ENCODE measurements at places on chromosomes 1 and 21.

DNA sequence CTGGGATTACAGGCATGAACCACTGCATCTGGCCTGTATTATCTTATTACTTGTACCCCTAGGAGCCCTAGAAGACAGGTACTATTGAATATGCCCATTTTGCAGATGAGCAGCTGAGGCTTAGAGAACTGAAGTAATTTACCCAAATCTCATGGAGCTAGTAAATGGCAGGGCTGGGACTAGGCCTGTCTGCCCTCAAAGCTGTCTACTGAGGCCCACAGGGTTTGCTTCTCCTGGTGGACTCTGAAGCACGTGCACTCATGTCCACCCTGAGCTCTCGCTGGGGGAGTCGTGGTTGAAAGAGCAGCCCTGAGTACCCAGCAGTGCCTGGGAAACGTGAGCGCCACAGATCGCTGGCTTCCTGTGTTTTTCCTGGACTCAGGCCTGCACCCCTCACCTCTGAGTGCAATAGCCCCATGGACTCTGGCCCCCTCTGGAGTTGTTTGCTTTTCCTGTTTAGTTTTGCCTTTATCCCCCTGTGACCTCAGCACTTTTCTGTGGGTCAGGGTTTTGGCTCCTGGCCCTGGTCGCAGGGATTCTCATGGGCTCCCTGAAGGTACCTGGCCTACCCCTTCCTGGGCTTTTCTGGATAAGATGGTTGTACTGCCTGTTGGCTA lies 52.4 kb downstream of the ARHGEF10L start:
- no peak for DNase-seq

DNA sequence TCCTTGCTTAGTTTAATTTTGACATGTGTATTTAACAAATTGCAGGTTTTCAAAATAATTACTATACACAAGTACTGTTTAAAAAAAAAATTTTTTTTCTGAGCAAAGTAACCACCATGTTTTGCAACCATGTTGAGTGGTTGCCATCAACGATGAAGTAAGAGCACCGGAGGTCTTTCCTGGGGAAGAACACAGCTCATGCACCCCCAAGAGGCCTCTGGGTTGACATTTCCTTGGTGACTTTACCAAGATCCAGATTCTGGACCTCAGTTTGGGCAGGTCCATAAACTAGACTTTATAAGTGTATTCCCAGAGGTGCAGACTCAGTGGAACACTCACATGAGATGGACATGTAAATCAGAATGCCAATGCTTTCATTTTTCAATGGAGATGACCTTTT lies 36.8 kb upstream of the RALGPS2 start:
- DNase-seq, result no peak

- no peak for DNase-seq
Observed at GRCh38 chr1:161084597-161084988, 4.8 kb downstream of the NECTIN4 start.

GRCh38 chr1:109307274-109308021 lies 637 bp upstream of the MYBPHL start:
- no peak for DNase-seq

All from stimulated activated CD4-positive, alpha-beta T cell treated with anti-CD3 and anti-CD28 coated beads, Interleukin-4, amount 100 ng/mL, for 24 hours (primary cell).